Fibroblast of the conjunctiva (primary cell): ENCODE measurements at places on chromosomes 2 and 18.

DNA sequence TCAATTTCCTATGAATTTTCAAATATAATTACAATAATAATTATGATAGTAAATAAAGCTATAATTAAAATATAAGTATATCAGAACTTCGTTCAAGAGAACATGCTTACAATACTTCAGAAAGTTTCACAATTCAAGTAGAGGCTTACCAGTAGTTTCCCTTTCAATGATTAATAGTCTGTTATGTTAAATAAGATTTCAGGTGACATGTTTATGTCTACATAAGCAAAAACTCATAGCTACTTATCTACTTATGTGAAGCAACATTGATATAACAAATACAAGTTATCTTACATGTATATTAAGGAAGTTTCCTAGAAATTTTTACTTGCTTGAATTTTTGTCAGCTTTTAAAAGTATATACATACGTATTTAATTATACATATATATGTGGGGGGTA is 4.5 kb upstream of the COL3A1 start:
- no peak for DNase-seq

DNA sequence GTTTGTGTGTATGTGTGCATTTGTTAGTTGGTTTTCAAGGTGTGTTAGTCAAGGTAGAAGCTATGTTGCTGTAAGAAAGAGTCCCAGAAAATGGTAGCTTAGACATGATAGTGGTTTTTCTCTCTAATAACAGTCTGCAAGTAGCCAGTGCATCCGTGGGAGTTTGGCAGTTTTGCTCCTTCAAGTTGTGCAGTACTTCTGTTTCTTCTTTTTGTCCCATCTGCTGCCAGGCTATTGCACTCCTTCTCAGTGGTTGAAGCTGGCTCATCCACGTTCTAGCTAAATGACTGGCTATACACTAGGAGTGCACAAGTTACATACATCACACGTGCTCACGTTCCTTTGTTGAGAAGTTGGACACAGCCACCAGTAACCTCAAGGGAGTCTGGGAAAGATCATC is 134.7 kb downstream of the ASXL3 start:
- DNase-seq, result no peak

DNA sequence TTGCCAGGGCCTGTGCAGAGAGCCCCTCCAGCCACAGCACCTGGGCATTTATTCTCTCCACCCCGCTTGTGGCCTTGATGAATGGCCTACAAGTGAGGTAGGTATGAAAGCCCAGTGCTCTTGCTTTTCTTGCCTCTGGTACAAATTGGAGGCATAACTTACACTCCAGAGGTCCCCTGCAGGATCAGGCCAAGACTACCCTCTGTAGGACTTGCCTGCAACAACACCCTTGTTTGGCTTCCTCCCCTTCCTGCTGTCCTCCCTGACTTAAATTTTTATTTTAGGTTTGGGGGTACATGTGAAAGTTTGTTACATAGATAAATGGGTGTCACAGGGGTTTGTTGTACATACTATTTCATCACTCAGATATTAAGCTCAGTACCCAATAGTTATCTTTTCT is 95.7 kb downstream of the CDC42EP3 start:
- no peak for DNase-seq

DNA sequence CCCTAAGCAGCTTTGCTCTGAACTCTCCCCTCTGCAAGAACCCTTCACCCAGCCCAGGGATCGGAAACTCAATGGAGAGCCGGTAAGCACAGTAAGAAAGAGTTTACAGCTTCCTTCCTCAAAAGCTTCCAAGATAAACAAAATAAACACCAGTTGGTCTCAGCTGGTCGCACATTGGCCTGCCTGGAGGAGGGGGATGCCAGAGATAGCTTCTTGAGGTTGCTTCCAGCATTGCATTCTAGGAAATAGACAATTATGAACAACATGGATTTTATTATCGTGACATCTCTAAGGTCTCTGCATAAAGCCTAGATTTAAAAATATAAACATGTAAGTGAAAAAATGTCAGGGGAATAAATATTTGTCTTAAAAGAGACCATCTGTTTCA is 141.5 kb upstream of the PKDCC start:
- peak; percentile 81 for DNase-seq

DNA sequence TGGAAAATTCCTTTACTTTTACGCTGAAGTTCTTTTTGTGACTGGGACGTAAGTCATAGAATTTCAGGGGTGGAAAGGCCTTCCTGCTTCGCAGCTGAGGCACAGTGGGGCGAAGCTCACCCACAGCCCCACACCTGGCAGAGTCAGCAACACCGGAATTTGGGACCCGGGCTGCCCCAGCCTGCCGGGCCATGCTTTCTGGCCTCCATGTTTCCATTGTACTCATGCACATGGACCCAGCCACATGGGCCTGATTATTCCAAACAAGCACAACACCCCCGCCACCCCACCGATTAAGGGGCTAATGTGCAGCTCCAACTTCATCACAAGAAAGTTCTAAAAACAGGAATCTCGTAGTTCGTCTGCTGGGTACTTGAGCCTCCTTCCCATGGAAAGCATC is 82.5 kb downstream of the CABLES1 start:
- no peak for DNase-seq

GRCh38 chr2:226742347-226742746 is 57.3 kb downstream of the IRS1 start:
- DNase-seq, result peak; percentile 32

GRCh38 chr2:109549016-109549590 is 64.7 kb downstream of the SEPTIN10 start:
- DNase-seq, result no peak

- no peak for DNase-seq
These were observed 203.5 kb upstream of the UBE2E3 start for GRCh38 chr2:180776921-180777320.

GRCh38 chr2:29065068-29065811 is 9.1 kb downstream of the PCARE start:
- no peak for DNase-seq

GRCh38 chr2:189849550-189849949 is 65.3 kb downstream of the PMS1 start:
- no peak for DNase-seq

DNA sequence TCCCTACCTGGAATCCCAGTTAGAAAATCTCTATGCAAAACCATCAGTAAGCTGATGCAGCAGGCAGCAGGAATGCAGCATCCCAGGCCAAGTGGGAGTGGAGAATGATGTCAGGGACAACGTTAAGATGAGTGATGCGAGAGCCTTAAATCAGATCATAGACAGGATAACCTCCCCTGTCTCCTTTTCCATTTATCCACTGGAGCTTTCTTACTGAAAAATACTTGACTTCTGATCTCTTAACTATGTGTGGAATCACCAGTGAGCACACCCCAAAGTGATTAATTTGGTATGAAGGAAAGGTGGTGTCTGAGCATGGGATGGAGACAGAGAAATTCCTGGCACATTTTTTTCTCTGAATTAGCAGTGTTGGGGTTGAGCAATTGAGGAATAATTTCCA is 98.0 kb downstream of the RND3 start:
- no peak for DNase-seq

- no peak for DNase-seq
These were observed 1232.6 kb upstream of the NRXN1 start for GRCh38 chr2:52264488-52264887.

GRCh38 chr18:76674596-76674995 is 147.8 kb upstream of the ZNF236 start:
- no peak for DNase-seq

DNA sequence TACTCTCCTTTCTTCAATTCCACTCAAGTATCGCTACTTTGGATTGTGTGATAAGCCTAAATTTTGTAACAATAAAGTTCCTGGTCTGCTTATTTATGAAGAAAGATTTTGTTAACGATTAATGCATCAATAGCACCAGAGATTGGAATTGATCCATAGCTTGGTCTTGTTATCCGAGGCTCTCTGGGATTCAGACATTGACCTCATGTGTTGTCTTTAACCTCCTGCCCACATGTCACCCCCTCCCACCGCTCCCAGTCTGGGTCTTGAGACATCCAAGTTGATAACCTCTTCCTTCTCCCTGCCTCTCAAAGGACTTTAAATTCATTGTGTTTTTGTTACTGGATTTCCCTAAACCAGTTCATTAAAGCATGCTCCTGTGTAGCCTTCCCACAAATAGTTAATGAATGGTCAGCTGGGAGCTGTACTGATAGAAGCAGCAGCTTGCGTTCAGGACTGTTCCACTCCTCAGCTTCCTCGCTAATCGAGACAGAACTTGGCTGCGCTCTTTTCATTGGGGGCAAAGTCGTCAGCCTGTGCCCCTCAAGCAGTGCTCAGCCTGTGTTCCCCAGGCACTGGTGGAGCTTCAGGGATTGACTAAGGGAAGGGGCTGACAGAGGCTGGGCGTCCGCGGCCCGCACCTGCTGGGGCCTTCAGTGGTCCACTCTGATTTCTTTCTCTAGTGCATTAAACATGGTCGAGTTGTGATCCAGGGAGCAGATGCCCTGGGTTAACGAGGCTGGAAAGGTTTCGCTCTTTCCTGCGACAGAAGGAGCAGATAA is 18.9 kb downstream of the ASB1 start:
- no peak for DNase-seq

DNA sequence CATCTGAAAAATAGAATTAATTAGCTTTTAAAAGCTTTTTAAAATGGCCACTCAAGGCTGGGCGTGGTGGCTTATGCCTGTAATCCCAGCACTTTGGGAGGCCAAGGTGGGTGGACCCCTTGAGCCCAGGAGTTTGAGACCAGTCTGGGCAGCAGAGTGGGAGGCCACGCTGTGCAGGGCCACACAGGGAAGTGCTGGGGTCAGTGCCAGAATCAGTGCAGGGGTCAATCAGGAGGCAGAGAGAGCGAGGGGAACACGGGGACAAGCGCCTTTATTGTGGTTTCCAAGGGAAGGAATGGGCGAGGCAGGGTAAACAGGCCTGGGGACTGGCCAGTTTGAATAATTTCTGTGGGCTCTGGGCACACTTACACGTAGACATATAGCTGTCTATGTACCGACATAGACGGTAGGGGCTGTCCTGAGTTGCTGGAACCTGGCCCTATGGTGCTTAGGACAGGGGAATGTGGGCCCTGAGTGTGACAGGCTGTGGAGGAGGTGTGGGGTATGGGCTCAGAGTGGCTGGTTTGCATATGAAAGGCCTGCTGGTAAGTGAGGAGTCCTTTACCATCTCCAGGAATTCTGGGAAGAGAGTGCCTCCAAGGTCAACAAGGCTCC is 42.9 kb downstream of the DYSF start:
- DNase-seq, result no peak
